Left ventricle myocardium inferior (tissue), 1 donor: ENCODE measurements at places on chromosomes 11 and 22.

- no peak for DNase-seq
These were observed 48.1 kb downstream of the CBL start for GRCh38 chr11:119254239-119254638.

GRCh38 chr11:127598476-127598875 lies 597.9 kb upstream of the KIRREL3 start:
- no peak for DNase-seq

- DNase-seq: no peak
These were observed 3.1 kb upstream of the ADORA2A start for GRCh38 chr22:24424001-24424900.

DNA sequence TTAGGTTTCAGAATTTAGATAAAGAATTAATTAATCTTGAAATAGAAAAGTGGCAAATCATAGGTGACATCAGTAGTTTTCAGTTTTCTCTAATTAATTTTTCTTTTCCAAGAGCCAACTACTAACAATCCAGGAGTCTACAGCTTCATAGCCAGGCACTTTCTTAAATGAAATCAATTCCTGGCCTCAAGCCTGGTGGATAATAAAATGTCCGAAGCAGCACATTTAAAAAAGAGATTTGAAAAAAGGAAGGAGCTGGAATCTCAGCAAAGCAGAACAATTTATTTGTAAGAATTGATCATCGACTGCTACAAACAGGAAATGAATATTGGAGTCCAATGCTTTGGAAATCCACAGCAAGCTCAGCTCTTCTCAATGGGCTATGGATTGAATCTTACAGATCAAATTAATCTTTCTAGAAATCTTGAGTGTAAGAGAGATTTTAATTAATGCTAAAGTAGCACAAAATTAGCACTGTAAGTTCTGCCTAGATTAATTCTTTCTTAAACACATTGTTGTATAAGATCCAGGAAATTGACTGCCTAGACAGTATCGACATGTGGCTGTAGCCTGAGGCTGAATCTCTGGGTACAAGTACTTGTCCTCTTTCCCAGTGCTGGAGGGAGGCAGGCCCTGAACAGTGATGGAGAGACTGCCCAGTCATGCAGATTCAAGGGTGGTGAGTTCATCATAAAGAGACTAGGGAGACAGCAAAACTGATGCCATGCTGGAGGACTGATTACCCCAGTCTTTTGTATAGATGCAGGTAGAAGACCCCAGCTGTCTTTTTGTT lies 167.8 kb upstream of the POU2AF2 start:
- DNase-seq: no peak

GRCh38 chr11:76566811-76567210 lies 103.7 kb downstream of the LRRC32 start:
- DNase-seq: no peak

GRCh38 chr11:59415111-59415510 lies 11.1 kb downstream of the OR5A2 start:
- DNase-seq: no peak
